ENCODE measurements at places on chromosomes 2 and 18.
A peak's percentile ranks its signal among the peaks of the same experiment; 100 is the strongest.

- no peak for DNase-seq
These were observed 243.5 kb downstream of the GBX2 start for GRCh38 chr2:235924675-235925063.

- no peak for DNase-seq
These were observed 129.1 kb upstream of the DOCK10 start for GRCh38 chr2:225171350-225171749.

DNA sequence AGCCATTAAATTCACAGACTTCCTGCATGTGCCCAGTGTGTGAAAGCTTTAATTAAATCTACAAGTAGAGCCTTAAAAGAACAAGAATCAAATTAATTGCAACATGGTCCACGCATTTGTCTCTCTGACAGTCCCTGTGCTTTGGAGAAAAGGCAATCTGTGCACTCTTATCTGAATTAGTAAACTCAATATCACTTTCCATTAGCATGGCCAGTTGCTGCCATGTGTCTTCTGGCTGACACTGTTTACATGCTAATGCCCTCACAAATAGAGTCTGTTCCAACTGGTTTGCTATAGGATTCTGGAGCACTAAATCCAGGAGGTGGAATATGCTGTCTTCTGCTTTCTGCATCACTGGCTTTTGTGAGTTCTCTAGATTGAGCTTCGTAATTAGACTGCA is 434.5 kb upstream of the RAB12 start:
- DNase-seq, result no peak

GRCh38 chr2:33645861-33646260 is 46.8 kb upstream of the FAM98A start:
- DNase-seq, result no peak

DNA sequence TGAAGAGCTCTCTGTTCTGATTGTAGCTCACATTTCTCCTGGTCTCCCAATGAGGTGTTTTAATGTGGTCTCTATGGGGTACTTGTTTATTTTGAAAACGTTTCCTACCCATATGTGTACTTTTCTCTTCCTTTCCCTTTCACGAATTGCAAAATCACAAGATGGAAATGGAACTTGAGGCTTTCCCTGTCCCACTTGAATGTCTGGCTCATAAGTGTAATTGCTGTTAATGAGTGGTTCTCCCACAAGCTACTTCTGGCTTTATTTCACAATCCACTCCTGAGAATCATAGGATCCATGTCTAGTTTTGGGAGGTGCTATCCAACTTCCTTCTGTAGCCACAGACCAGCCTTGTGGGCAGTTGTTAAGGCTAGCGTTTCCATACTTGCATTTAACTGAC is 81.1 kb upstream of the CAVIN2 start:
- DNase-seq, result no peak

DNA sequence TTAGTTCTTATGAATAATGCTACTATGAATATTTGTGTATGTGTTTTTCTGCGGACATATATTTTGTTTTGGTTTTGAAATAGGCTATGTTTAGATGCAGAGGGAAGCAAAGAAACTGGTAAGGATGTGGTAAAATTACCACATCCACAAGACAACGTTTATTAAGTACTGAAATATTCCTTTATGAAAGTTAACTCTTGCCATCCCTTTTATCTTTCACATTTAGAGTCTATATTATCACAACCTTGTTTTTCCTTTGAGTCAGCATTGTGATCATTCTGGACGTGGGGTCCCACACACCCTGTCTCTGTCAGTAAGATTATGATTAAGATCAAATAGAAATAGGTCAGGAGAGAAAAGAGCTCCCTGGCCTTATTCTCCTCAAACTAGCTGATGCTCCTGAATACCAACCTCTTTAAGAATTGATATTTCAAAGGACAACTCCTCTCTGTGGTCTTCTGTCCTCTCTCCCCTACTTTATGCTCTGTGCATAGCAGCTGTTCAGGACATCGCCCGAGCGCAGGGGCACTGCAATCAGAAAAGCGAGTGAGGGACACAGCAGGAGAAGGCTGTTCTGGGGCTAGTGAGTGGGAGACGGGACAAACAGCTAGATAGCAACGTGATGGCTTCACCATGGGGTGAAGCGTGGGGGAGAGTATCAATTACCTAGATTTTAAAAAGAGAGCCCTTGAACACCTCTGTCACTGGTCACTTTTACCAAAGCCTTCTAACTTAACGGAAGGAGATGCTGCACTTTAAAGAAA is 12.2 kb downstream of the METAP1D start:
- DNase-seq, result no peak

DNA sequence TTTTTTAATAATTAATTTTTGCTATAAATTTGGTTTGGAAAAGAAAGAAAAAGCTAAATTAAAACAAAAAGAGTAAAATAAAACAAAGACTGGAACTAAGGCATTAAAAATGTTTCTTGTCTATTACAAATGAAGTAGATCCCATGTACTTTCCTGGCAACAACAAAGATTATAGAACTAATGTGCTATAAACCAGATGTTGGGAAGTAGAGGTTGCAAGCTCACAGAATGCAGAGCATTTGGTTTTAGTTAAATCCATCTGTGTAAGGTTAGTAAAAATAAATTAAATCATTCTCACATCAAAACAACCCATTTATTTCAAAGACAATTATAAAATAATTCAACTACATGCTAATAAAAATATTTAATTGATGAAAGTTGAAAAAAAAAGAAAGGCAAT is 157.2 kb upstream of the ZC3H15 start:
- DNase-seq, result no peak

DNA sequence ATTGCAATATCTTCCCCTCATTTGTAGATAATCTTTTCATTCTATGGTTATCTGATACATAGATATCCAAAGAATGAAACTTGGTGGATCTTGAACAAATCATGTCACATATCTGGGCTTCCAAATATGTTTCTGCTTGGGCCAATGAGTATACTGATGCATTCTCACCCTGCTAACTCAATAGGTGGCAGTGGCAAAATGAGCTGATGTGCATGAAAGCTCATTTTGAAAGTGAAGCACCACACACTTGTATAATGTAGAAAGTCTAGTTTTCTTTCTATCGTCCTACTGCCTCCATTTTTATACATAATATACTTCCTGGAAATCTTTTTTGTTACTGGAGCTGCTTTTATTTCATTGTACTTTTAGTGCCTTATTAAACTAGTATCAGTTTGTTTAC is 208.2 kb downstream of the PRKCE start:
- no peak for DNase-seq

GRCh38 chr18:77395953-77396352 is 146.3 kb downstream of the GALR1 start:
- no peak for DNase-seq

DNA sequence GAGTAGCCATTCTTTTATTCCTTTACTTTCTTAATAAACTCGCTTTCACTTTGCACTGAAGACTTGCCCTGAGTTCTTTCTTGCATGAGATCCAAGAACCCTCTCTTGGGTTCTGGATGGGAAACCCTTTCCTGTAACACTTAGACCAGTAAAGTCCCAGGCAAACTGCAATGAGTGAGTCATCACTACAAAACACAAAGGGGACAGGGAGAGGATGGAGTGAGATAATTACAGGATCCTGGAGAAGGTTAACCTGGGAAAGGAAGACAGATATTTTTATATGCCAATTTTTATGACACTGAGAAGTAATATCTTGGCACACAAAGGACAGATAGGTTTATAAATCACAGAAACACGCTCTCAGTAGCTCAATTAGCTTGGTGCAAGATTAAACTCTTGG is 48.7 kb downstream of the EHD3 start:
- no peak for DNase-seq

GRCh38 chr2:62042944-62043343 is 137.5 kb downstream of the COMMD1 start:
- no peak for DNase-seq

- no peak for DNase-seq
These were observed 144.7 kb downstream of the TRIB2 start for GRCh38 chr2:12861344-12861930.

DNA sequence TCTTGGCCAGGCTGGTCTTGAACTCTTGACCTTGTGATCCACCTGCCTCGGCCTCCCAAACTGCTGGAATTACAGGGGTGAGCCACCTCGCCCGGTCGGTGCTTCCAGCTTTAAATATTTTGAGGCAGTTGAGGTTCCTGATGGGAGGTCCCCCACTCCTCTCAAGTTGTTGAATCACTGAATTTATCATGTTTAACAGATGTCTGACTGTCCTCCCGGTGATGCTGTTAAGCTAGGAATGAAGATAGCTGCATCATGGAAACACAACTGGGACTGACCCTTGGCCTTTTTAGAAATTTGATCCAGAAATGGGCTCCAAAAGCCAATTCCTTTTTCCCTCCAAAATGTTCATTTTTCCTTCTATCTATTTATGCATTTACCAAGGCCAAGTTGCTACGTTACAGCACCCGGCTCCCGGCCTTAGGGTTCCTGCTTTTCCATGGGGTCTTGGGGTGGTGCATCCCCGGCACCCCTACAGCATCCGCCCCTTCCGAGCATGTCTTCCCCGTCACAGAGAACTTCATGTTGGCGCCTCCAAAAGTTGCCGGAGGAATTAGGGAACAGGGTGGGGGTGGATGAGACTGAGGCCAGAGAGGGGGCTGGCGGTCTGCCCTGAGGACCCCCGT is 43.9 kb downstream of the PAX8 start:
- no peak for DNase-seq

- no peak for DNase-seq
These were observed 37.2 kb upstream of the STAT1 start for GRCh38 chr2:191051177-191051576.

DNA sequence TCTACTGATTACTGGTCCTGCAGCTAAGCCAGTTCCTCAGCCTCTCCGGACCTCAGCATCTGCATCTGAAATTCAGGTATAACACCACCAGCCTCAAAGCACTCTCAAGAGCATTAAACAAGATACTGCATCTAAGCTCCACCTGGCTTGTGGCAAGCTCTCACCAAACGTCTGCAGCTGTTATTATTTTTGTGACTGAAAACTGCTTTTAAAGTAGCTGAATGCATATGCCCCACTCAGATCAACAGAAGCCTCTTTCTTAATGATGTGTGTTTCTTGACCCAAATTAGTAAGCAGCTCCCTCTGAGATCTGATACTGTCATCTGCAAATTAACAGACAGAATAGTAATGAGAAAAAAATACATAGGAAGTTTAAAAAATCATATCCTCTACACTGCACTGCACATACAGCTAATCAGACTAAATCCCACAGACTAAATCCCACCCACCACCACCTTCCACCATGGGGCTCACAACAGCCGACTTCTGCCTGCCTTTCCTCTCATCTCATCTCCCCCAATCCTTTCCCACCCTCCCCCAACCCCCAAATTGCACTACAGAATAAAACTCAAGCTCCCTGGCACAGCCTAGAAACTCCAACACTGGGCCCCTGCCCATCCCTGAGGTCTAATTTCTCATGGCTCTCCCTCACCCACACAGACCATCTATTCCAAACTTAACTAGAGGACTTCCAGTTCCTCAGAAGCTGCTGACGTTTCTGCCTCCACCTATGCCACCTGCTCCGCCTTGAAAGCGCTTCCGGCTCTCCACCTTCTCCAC is 52.9 kb downstream of the TMEM163 start:
- no peak for DNase-seq

GRCh38 chr2:216057688-216058193 is 23.9 kb downstream of the PECR start:
- DNase-seq, result peak; percentile 71

GRCh38 chr18:36448384-36449290 is 151.1 kb downstream of the FHOD3 start:
- DNase-seq, result no peak

DNA sequence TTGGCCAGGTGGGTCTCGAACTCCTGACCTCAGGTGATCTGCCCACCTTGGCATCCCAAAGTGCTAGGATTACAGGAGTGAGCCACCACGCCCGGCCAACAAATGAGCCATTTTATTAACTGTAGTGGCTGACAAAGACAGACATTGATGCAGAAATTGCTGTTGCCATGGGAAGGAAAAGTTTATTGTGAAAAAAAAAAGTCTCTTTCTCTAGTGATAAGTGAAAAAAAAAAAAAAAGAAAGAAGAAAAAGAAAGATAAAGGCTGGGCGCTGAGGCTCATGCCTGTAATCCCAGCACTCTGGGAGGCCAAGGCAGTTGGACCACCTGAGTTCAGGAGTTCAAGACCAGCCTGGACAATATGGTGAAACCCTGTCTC is 39.8 kb upstream of the RAB1A start:
- DNase-seq, result no peak

- DNase-seq, result no peak
These were observed 976.8 kb downstream of the TMEM182 start for GRCh38 chr2:103738606-103739005.

GRCh38 chr2:9699139-9700108 is 68.6 kb upstream of the YWHAQ start:
- DNase-seq, result no peak

GRCh38 chr2:219331560-219332213 is 857 bp downstream of the RESP18 start:
- DNase-seq, result peak; percentile 33

DNA sequence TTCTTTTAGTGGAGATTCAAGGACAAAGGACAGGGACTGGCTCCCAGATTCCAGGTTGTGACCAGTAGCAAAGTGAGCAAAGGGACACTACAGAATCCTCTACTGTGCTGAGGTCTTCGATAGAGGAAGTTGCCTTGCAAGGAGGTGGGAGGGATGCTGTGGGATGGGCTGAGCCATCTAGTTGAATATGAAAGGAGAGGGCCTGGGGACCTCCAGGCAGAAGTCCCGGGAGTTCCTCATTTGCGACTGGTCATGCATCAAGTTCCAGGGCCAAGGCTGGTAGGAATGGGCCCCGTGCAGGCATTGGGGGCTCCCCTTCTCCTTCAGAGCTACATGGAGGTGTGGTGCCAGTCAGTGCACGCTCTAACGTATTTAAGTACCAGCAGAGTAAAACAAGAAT is 12.6 kb upstream of the PROM2 start:
- no peak for DNase-seq

DNA sequence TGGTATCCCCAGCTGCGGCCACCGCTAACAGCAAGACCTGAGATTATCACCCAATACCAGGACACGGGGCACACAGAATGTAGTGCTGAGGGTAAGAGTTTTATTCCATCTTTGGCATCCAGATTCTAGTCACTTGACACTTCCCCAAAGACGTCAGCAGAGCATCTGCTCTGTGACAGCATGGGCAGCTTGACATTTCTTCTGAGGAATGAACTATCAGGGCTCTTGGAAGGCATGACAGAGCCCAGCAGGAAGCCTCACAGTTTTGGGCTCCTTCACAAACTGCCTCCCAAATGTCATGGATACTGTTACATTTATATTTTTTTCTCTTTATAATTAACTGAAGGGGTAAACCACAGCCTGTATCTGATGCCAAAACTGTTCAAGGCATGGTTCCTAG is 1010.7 kb downstream of the TDRD15 start:
- no peak for DNase-seq

DNA sequence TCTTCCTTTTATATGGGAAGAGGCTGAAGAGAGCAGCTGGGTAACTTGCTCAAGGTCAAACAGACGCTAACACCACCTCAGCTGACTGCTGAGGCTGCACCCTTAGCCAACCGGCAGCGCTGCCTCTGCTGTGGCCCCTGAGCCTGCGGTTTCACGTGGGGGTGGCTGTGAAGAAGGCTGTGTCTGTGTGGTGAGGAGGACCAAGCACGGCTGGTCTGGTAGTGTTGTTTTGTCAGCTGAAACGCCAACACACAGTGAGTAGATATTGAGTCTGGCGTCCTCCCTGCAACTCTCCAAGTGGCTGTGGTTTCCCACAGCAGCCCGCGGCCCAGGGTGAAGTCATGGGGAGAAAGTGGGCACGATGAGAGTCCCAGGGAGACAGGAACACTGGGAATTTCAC is 69.6 kb downstream of the THNSL2 start:
- DNase-seq, result no peak
